ENCODE measurements at places on chromosomes 1 and 21. TPM values are rescaled to one million over a fixed set of nuclear protein-coding genes. Genes with fewer than 3 reads are reported as not detected.

The VANGL1 gene
- total RNA-seq: 9.9 TPM

The KRTAP19-3 gene
- total RNA-seq: not detected

The KLF17 gene
- not detected for total RNA-seq

DNA sequence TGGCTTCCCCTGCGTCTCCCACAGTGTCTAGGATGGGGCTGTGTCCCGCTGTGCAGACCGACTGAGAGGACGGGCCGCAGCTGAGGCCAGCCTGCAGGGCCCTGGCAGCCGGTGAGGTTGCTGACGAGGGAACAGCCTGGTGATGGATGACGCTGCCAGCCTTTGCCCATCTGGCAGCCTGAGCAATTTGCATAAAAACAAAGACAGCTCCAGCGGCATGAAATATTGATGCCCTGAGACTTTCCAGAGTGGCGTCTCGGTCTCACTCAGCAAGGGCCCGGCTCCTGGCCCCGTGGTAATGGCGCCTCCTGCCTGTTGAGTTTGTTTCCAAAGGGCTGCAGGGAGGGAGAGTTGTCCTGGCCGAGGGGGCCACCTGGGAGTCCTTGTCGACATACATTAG lies 19.1 kb upstream of the KCNA10 start:
- no peak for DNase-seq

DNA sequence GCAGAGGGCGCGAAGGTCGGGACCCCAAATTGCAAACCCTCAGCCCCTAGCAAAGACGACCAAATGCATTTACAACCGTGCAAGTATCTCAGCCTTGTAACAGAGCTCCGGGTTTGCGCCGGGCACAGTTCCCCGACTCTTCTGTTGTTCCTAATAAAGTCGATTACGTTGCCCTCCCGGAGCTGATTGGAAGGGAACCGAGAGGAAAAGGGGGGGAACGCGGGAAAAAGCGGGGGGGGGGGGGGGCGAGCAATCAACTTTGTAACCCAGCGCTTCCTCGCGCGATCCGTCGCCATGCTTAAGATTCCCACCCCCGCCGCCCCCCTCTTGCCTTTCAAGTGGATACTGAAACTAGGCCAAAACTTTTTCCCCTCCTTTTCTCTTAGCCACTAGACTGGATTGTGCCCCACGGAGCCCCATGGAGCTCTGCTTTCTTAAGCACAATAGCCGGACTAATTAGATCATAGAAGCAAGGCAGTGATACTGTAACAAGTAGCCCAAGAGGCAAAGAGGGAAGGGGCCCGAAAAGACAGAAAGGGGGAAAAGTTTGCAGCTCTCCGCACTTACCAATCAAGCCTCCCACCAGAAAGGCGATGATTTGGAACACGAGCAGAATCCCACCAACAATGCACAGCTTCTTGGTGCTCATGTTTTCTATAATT lies 565 bp downstream of the WLS start:
- DNase-seq: no peak

- no peak for DNase-seq
These were observed 95.9 kb downstream of the PLD5 start for GRCh38 chr1:242428399-242429190.

- no peak for DNase-seq
These were observed 228.0 kb upstream of the SGIP1 start for GRCh38 chr1:66305927-66306326.

DNA sequence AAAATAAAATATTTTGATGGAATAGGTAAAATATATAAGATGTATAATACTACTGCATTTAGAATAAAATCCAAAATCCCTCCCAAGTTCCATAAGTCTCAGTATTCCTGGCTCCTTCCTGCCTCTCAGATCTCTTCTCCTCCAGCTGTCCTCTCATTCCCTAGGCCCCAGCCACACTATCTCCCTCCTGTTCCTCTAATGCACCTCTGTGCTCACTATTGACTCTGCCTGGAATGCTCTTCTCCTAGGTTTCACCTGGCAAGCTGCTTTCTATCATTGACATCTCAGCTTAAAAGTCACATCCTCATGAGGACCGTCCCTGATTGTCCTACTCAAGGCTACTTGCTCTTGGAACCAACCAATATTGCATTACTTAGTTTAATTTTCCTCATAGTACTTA lies 7.2 kb downstream of the NME7 start:
- no peak for DNase-seq

- no peak for DNase-seq
These were observed 131.9 kb upstream of the BEND5 start for GRCh38 chr1:48908606-48909005.

DNA sequence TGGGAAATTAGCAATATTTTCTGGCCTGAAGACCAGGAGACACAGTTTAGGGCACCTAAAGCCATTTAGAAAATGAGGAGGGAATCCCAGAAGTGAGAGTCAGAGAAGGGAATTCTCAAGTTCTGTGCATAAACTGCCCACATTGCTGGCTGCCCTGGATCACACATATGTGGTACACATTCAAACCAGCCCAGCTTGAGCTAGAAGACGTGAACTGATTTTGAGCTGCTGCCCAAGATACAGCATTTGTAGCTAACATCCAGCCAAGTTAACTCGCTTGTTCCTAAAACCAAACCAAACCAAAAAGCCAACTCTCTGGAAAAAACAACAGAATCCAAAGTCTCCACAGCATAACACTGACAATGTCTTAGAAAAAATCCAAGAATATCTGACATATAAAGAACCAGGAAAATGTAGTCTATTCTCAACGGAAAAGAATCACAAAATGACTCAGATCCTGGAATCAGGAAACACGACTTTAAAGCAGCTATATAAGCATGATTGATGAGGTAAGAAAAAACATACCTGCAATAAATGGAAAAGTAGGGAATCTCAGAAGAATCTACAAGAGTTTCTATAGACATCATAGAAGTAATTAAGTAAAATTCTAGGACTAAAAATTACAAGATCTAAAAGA lies 18.2 kb upstream of the QSOX1 start:
- DNase-seq: no peak

- DNase-seq: no peak
These were observed 14.3 kb downstream of the ACKR1 start for GRCh38 chr1:159218649-159219636.

DNA sequence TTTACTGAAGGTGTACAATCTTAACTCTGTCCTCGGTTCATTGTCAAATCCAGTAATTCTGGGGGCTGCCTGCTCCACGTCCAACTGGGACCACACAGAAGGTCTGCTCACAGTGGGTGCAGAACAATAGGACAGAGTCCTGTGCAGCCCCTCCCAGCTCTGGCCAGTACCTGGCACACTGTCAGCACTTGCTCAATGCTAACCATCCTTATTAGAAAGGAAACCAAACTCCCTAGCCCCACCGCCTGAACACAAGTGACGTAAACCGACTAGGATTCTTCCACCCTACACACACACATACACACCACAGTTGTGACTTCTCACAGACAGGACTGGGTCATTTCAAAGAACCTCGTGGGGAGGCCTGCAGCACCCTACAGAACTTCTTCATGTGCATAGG lies 5.2 kb downstream of the BCAR3 start:
- no peak for DNase-seq

GRCh38 chr1:160978510-160978927 lies 23.9 kb upstream of the ITLN2 start:
- DNase-seq: no peak

- no peak for DNase-seq
These were observed 127.6 kb downstream of the DMRTB1 start for GRCh38 chr1:53586765-53587164.

DNA sequence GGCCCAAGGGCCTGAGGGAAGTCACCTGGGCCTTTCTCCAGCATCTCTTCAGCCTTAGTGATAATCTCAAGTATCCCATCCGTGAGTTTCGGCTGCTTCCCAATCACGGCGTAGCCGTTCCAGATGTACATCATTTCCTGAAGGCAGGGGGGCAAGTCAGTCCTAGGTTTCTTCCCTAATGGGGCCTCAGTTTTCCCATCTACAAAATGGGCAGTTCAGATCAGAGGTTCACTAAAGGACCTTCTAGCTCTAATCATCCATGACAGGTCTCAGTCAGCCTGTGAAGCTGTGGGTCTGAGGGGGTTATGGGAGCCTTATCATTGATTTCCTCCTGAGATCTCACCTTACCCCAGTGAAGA lies 39.9 kb downstream of the TTC39A start:
- no peak for DNase-seq

GRCh38 chr1:3744646-3745045 lies 7.6 kb upstream of the CCDC27 start:
- DNase-seq: no peak

- no peak for DNase-seq
These were observed 226.9 kb upstream of the C1orf174 start for GRCh38 chr1:4126731-4127591.
